ENCODE measurements at places on chromosomes 7 and 10. TPM values are rescaled to one million over a fixed set of nuclear protein-coding genes. Genes with fewer than 3 reads are reported as not detected.

GPR15LG gene
- total RNA-seq = 0.36 TPM

PON3 gene
- total RNA-seq = 0.36 TPM

PMPCB gene
- 56.3 TPM for total RNA-seq

MRPS33 gene
- total RNA-seq = 16.1 TPM

PHYHIPL gene
- total RNA-seq = 38.8 TPM

TFR2 gene
- 2.8 TPM for total RNA-seq

ZNRF2 gene
- total RNA-seq = 33.3 TPM

TMEM196 gene
- 12.9 TPM for total RNA-seq

CAV2 gene
- total RNA-seq = 11.5 TPM

ZNF786 gene
- 16.0 TPM for total RNA-seq

SLC26A5 gene
- 0.18 TPM for total RNA-seq

PPP1R17 gene
- total RNA-seq = 4.4 TPM

GRCh38 chr10:50349554-50349953 lies 98.2 kb upstream of the ASAH2 start:
- DNase-seq = no peak

- no peak for DNase-seq
Observed at GRCh38 chr7:29995652-29996051, 6.1 kb upstream of the SCRN1 start.

DNA sequence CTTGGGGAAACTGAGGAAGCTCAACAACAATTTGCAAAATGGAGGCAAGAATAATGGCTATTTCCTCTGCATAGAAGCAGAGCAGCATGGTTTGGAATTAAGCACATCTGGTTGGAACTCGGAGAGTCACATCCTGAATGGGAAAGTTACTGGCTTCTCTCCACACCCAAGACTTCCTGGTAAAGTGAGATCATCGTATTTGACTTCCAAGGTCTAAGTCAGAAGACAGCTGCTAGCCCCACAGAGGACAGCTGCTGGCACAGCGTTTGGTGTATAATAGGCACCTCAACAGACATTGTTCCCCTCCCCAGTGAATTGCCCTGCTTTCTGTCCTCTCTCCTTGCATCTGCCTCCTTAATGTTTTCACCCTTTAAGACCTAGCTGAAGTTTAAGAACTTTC lies 37.0 kb upstream of the NRF1 start:
- DNase-seq = no peak

- no peak for DNase-seq
Observed at GRCh38 chr7:74228951-74229900, 19.4 kb downstream of the LAT2 start.

DNA sequence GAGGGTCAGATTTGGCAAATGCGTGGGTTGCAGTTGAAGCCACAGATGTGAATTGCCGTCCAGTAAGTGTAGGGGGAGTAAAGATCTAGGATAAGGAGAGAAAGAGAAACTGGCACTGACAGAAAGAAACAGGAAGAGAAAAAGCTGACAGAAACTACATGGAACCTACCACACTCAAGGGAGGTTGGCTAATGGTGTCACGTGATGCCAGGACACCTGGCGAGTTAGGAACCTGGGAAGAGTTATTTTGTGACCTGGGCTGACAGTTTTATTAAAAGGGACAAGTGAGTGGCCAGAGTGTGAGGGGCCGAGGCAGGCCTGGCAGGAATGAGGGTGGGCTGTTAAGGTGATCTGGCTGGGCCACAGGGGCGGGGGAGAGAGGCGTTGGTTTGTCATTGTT lies 188.7 kb downstream of the ADARB2 start:
- no peak for DNase-seq

GRCh38 chr7:91249506-91250233 lies 14.6 kb upstream of the FZD1 start:
- DNase-seq = no peak

- DNase-seq = no peak
Observed at GRCh38 chr7:2824026-2824677, 20.0 kb downstream of the GNA12 start.

- DNase-seq = no peak
Observed at GRCh38 chr10:107442035-107442505, 277.6 kb upstream of the SORCS1 start.

DNA sequence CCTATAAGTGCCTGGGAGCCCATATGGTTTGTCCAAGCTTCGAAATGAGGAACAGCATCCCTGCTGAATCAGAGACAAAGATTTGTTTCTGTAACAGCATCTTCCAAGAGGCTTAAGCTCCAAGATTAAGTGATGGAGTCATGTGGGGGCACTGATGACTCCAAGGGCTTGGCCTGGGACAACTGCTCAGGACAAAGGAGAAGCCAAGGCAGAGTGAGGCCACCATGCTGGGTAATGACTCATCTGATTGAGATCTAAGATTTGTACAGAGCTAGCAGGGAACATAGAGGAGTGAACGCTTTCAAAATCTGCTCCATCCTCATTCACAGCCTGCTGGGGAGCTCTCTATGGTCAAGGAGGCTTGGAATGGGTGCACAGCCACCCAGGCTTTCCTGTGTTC lies 49.3 kb downstream of the C10orf120 start:
- DNase-seq = no peak

DNA sequence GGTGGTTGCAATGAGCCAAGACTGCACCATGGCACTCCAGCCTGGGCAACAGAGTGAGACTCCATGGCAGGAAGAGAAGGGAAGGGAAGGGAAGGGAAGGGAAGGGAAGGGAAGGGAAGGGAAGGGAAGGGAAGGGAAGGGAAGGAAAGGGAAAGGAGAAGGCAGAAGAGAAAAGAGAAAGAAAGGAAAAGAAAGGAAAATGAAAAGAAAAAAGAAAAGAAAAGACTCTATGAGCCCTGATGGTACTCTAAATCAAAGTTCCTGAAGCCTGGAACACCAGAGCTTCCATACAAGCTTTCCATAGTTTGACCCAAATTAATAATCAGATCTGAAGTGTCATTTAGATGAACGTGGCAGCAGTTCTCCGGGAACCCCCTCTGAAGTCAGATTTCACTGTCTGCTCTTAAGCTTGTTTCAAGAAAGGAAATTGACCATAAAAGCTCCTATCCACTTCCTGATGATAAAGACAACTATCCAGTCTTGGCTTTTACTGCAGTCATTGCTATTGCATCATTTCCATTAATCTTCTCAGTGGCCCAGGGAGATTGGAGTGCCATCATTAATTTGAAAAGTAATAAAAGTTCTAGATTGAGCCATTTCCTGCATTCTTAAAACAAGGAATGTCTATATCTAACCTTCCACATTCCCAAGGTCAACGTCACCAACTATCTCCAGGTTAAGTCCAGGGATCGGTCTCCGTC lies 44.2 kb upstream of the FRMD4A start:
- no peak for DNase-seq

- no peak for DNase-seq
Observed at GRCh38 chr7:142805350-142806021, 34.7 kb downstream of the PRSS2 start.

DNA sequence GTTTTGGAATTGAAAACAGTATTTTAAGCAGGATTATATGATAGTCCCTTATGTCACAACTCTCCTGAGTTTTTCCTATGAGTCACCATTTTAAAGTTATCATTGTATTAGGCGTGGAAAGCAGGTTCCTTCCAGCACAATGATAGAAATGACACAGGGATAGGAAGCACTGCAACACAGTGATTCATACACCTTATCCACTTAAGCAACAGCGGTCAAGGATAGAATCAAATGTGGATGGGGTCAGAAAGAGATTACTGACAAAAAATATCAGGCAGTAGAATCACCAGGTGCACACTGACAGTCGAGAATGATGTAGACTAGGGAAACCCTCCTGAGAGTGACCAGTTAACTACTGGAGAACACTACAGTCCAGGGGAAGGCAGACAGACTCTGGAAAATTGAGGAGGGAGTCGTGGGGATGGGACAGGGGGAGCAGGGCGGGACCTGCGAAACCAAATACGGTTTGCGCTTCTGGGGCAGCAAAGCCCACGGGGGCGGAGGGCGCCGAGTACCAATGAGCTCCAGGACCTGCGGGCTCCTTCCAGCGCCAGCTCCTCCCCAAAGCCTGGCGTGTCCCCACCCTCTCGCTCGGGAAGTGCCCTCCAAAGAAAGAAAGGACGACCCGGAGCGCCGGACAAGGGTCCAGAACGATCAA lies 479 bp downstream of the PNPLA8 start:
- DNase-seq = peak; percentile 81

DNA sequence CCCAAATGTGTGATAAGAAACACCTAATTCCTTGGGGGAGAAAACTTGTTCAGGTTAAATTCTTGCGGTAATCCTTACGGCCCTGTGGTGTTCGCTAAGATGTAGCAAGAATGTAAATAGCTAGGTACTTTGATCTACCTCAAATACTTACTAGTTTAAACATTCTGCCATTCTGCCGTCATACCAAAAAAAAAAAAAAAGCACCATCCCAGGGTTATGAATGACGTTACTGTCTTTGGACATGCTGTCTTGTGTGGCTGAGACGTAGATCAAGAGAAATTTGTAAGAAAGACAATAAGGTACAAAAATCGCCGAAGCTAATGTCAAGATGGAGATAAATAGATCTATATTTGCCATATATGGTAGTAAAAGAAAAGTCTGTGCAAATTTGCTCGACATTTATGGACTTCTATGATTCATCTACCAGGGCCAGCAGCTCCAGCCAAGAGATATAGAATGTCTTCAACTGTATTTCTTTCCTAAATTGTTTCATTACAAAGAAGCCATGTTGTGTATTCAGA lies 195.6 kb downstream of the CUX1 start:
- no peak for DNase-seq

DNA sequence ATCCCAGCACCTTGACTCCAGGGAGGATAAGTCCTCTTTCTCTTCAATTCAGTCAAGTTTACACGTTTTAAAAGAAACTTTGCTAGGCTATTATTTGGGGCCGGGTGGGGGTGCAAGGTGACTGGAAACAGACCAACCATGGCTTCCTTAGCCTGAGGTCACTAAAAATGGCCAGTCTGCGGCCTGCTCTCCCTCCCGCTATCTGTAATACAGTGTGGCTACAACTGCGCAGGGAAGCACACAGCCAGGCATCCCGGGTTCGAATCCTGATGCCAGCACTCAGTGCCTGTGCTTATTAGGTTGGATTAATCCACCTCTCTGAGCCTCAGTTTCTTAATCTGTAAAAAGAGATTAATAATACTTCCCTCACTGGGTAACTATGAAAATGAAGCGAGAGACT lies 19.5 kb downstream of the ATP6V1F start:
- no peak for DNase-seq

DNA sequence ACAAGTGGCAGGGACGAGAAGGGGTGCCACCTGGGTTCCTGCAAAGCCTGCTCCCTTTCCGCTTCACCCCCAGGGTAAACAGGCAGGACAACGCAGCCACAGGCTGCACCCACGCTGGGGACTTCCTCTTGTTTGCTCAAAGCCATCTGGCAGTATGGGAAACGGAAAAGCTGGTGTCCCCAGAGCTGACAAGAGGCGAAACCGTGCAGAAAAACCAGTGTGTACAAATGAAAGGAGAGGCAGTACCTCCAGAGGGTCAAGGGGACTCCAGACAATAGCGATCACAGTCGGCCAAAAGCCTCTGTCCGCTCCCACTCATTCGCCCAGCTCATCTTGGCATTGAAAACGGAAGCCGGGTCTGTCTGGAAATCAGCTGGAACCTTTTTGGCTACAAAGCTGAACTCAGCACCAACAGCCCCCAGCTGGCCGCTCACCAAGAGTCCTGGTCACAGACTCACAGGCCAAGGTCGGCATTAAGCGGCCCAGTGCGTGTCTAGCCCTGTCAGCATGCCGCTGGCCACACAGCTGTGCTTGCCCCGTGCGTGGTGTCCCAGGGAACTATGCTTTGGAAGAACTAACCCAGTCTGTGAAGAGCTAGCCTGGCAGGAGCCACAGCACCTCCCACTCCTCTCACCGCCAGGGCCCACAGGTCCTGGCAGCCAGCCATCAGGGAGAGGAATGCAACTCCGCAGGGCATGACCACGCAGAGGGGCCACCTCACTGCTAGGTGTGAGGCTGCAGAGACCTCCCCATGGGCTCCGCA lies 10.4 kb downstream of the TNS3 start:
- no peak for DNase-seq

DNA sequence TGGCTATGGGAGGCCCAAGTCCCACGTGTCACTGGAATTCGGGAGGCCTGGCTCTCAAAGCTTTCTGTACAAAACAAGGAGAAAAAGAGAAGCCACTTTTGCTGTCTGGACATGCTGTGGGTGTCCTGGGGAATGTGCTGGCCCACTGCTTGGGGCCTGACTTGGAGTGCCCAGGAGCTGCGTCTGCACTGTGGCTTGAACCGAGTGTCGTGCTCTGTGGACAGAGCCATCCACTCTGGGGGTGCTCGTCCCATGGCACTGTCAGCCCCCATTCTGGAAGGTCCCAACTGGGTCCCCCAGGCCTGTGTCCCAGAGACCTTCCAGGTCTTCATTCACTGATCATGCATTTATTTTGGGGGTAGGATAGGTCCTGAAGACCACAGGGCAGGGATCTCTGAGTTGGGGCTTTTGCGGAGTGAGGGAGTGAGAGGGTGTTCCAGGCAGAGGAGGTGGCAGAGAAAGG lies 138.0 kb downstream of the LHPP start:
- DNase-seq = no peak

- DNase-seq = no peak
Observed at GRCh38 chr7:107051376-107051775, 6.9 kb downstream of the PRKAR2B start.

DNA sequence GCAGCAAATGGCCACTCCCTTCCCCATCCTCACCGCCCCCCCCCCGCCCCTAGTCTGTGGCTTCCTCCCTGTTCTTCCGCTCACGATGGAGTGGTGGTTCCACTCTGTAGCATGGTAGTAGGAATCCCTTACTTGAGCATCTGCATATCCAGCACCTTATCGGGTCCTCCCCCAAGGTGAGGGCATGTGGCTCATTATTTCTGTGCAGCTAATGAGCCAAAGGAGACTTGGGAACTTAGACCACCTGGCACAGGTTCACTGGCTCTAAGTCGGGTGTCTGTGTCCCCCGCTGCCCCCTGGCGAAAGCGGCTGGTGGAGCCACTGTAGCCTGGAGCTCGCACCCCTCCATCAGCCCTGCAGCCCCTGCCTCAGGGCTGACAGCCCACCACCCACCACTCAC lies 22.8 kb upstream of the GPR26 start:
- DNase-seq = no peak

DNA sequence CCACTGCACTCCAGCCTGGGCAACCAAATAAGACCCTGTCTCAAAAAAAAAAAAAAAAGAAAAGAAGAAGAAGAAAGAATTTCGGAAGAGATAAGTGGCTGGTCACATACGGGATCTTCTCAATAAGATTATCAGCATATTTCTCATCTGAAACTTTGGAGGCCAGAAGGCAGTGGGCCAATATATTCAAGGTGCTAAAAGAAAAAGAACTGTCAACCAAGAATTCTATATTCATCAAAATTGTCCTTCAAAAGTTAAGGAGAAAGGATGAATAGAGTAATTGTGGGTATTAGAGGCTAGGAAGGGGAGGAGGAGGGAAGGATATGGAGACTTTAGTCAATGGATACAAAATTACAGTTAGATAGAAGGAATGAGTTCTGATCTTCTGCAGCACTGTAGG lies 43.9 kb upstream of the NANOS1 start:
- DNase-seq = no peak

DNA sequence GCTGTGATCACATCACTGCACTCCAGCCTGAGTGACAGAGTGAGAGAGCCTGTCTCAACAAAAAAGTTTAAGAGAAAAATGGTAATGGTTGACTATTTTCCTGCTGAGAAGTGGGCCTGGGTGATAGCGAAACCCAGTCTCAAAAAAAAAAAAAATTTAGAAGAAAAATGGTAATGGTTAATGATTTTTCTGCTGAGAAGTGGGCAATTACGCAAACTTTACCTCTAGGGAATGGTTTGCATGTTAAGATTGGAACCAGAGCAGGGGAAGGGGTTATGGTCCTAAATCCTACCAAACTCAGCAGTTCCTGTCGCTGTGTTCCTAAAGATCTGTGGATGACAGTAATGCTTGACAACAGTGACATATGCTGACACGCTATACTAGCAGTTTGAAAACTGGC lies 130.5 kb upstream of the RHEB start:
- no peak for DNase-seq

All from cerebellum (tissue), 4 donors.